Inflammatory macrophage treated with lipopolysaccharide for 1 hour (primary cell): ENCODE measurements at places on chromosomes 1 and 21.

GRCh38 chr1:162561616-162562469, at the start of gene UAP1:
TSS of gene UAP1 (plus strand) at chr1:162561722. CDS start at chr1:162566069, 4,347 bp downstream.
- no peak for DNase-seq

DNA sequence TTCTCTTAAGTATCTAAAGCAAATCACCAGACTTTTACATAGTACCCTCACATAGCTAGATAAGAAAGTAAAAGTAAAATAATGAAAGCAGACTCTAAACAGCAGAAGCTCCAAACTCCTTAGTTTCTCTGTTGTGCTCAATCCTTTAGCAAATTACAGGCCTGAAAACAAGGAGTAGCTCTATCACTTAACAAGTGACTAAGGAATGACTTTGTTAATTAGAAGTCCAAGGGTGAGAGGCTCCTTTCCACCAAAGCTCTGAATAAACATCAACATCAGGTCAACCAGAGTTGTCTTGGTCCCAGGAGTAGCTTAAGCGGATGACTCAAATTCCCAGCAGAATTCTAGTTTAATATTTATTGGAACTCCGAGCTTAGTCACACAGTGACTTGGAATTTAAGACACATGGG, 5.9 kb downstream of the NRIP1 start:
- DNase-seq: no peak

DNA sequence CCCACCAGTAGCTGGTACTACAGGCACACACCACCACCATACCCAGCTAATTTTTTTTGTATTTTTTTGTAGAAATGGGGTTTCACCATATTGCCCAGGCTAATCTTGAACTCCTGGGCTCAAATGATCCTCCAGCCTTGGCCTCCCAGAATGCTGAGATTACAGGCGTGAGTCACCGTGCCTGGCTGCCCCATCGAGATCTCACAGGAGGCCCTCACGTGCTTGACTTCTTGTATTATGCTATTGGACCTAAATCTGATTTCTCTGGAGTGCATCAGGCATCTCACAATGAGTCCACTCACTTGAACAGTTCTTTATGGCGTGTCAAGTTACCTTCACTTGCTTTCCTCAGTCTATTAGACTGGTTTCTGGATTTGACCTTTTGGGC, 9.3 kb upstream of the RSRP1 start:
- no peak for DNase-seq

GRCh38 chr1:10631811-10632593, 157.3 kb downstream of the PEX14 start:
- DNase-seq: no peak

- DNase-seq: no peak
Measured at GRCh38 chr21:40244981-40245380, 377.7 kb downstream of the PCP4 start.

- peak; percentile 13 for DNase-seq
Measured at GRCh38 chr1:16248603-16249516, 11.9 kb upstream of the CPLANE2 start.

DNA sequence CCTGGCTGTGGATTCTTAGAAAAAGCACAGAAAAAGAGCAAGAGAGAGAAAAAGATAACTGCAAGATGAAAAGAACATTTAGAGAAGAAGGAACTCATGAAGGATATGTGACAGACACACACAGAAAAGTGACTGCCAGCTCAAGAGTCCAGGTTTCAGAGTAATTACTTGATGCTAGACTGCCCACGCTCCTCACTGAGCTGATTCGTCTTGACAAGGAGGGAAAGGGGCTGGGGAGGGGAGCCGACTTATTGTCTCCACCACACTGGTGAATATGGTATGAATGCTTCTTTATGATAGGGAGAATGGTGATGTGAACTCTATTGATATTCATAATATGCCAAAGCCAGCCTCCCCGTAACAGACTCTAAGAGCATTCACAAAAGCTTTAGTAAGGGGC, 140.4 kb downstream of the BRINP2 start:
- DNase-seq: no peak

DNA sequence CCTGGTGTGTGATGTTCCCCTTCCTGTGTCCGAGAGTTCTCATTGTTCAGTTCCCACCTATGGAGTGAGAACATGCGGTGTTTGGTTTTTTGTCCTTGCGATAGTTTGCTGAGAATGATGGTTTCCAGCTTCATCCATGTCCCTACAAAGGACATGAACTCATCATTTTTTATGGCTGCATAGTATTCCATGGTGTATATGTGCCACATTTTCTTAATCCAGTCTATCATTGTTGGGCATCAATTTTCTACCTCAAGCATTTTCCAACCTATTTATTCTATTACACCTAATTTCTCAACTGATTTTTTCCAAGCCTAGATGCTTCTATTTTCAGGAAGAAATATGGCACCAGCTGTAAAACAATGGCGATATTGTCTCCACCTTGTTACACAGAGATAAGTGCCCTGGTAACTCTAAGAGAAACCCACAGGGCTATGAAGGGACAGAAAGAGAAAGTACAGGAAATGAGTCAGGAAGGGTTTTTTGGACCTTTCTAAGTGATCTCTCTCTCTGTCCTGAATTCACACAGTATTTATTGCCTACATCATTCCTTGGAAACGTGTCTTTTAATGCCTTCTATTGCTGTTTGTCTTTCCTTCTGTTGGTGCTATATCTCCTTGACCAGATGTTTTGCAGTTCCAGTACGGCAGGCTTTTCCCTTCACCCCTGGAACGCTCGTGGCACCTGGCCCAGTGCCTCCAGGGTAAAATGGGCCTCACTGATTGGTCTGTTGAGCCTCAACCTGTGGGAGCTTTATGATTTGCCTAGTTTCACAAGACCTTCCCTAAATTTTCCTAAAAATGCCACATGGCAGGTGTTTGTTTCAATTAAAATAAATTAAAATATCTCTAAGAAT, 14.6 kb upstream of the JAK1 start:
- no peak for DNase-seq

GRCh38 chr21:46009951-46010705, 28.6 kb downstream of the COL6A1 start:
- DNase-seq: no peak

GRCh38 chr1:225424562-225425200, 3.2 kb downstream of the LBR start:
- no peak for DNase-seq

DNA sequence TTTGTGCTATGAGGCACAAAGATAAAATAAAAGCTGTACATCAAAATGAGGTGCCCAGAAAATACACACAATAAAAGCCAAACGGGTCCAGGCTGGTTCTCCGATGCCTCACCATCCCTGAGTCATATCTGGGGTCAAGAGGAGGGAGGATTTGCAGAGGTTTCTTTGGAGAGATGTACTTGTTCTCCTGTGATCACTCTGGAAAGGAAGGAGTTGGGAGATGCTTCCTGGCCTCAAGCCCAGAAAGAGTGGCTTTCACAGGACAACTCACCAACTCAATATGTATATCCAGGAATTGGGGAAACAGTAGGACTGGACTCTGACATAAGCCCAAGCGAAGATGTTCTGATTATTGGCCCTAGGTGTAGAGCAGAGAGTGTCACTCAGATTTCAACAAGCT, 51.9 kb downstream of the DIPK1A start:
- no peak for DNase-seq

GRCh38 chr1:164754088-164754600, 195.2 kb downstream of the PBX1 start:
- no peak for DNase-seq

DNA sequence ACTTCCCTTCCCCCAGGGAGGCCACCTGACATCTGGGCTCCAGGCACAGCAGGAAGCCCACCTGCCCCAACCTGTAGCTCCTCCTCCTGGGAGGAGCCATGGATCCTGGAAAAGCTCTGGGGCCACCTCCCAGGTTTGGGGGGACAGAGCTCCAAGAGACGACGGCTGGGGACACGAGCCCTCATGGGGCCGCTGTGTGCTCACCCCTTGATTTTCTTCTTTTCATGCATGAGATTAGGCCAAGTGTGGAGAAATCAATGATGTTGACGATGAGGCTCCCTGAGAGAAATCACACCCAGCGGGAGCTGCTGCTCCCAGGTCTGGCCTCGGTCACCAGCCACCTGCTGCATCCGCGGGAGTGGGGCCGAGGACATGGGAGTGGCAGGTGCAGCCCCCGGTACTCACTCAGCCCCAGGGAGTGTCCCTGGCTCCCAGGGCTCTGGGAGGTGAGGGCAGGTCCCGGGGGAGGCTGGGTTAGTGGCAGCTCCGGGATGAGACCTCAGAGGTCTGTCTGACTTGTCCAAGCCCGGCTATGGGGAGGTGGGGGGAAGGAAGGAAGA, 8.7 kb downstream of the TNFRSF14 start:
- no peak for DNase-seq
